ENCODE measurements at places on chromosomes 7 and 10.
A peak's percentile ranks its signal among the peaks of the same experiment; 100 is the strongest.

- DNase-seq, result no peak
Measured at GRCh38 chr7:141436575-141437075, 114.6 kb upstream of the AGK start.

DNA sequence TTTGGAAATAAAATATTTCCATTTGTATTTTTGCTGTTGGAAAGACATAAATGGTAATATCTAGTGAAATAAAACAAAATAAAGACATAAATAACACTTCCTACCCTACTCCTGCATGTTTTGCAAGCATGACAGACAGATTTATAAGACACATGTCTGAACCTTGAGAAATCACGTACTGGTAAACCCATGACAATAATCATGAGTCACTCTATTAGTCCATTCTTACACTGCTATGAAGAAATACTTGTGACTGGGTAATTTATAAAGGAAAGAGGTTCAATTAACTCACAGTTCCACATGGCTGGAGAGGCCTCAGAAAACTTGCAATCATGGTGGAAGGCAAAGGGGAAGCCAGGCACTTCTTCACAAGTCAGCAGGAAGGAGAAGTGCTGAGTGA lies 942.2 kb downstream of the REEP3 start:
- no peak for DNase-seq

DNA sequence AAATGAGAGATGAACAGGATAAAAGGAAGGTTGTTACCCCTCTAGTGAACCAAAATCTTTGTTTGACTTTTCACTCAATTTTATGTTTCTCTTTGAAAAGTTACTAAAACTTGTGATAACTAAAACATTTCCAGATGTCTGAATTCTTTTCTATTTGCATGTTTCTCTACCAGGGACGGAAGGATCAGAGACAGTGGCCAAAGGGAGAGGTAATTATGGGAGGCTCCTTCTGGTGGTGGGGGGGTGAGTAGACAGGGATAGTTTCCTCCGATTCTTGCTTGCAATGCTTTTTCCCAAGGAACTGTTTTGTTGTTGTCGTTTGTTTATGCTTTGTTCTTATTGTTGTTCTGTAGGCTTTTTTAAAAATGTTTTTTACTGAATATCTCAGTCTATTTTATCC lies 374.8 kb downstream of the INHBA start:
- no peak for DNase-seq

DNA sequence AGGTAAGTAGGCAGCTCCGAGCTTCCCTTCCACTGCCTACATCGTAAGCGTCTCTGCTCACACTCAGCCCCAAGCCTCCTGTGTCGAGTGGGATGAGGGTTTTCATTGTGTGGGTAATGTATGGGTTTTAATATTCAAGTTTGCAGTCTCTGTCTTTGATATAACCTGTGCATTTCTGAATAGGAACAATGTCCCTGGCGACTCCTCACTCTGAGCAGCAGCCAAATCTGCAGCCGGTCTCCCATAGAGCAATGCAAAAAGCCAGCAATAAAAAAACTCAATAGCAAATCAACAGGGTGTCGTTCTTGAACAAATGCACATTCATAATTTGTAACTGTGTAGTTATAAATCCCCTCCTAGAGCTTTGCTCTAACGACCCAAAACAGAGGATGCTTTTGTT lies 33.4 kb downstream of the PPP1R17 start:
- no peak for DNase-seq

- no peak for DNase-seq
Measured at GRCh38 chr10:8159341-8160165, 105.1 kb downstream of the GATA3 start.

DNA sequence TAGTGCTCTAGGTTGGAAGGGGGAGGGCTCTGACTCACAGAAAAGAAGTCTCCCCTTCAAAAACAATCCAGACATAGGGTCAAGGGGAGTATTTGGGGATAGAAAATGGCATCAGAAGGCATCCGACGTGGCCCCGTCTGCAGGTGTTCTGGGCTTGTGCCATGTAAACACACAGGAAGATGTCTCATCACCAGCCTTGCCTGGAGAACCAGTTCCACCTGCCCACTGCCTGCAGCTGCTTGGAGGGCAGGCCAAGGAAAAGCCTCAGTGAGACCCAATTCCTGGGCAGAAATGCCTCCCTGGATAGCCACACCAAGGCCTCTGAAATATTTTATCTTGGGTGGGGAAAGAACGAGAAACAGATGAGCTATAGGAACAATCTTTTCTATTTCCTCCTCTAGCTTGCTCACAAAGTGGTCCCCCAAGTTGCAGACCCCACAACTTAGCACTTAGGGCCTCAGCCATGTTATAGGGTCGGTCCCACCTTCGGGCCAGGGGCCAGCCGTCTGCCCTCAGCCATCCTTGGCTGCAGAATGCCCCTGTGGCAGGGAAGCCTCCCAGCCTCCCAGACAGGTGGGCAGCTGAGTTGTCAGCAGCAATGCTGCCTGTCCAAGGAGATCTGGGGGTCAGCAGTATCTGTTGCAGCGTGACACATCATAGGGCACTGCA lies 54.3 kb upstream of the ECHDC3 start:
- no peak for DNase-seq

DNA sequence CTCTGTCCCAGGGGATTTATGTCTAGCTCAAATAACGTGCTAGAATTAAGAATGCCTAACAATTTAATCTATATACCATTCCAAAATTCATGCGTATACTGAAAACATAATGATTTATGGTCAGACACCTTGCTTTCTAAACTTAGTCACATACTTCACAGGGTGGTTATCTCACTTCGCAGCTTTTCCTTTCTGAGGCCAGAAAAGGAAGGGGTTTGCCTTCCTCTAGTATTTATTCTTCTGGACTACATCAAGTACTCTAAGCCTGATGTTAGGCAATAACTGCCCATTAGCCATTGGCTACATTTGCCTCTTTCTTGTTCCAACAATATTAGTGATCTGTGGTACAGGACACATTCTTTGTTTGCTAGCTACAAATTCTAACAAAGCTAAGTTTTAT lies 72.6 kb upstream of the FHIP2A start:
- no peak for DNase-seq

GRCh38 chr10:22833781-22834180 lies 94.1 kb upstream of the ARMC3 start:
- no peak for DNase-seq

DNA sequence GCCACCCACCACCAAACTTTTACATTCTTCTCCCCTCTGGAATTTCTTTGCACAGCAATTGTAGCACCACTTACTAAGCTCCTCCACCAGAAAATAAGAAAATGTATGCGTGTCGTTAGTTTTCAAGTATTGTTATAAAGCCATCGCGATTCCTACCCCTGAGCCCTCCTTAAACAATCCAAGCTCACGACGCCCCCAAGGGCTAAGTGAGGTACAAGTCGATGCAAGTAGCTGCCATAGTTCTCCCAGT lies 1.3 kb downstream of the FRAT2 start:
- DNase-seq, result peak; percentile 40

DNA sequence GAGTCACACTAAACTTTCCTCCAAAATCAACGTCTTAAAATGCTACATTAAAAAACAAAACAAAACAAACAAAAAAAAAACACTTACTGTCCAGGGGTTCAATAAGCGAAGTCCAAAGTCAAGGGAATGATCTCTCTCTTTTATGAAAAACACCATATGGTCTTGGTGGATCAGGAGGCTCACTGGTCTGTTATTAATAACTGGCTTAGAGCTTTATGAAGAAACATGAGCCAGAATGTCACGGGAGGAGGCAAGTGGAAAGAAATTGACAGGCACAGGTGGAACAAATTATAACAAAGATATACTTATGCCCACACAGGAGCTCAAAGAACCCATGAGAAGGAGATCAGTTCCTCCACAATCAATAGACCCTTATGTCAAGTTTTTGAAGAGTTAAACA lies at the start of gene MRLN:
Gene MRLN, minus strand, starts transcription at position 189 of the 400 bp plus-strand sequence.
- DNase-seq, result no peak

DNA sequence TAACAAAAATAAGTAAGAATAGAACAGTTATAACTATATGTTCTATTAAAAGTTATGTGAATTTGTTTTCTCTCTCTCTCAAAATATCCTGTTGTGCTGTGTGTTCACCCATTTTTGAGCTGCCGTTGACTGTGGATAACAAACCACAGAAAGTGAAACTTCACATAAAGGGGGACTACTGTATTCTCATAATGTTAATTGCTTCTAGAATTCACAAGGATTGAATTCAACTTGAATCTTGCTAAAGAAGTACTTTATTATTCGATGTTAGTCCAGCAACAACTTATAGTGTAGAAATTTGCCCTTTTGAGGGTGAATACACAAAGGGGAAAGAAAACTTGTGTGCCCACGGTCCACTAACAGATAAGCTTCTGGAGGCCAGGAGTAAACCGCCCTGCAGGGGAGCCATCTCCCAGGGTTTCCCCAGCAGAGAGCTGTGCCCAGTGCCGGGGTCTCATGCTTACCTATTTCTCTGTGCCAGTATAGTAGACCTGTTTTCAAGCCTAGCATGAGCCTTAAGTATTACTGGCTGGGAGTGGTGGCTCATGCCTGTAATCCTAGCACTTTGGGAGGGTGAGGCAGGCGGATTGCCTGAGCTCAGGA lies 87.1 kb downstream of the KAT6B start:
- DNase-seq, result no peak

- DNase-seq, result no peak
Measured at GRCh38 chr7:5286933-5287332, 4.2 kb downstream of the SLC29A4 start.

- no peak for DNase-seq
Measured at GRCh38 chr7:41777894-41778596, 75.2 kb upstream of the INHBA start.

DNA sequence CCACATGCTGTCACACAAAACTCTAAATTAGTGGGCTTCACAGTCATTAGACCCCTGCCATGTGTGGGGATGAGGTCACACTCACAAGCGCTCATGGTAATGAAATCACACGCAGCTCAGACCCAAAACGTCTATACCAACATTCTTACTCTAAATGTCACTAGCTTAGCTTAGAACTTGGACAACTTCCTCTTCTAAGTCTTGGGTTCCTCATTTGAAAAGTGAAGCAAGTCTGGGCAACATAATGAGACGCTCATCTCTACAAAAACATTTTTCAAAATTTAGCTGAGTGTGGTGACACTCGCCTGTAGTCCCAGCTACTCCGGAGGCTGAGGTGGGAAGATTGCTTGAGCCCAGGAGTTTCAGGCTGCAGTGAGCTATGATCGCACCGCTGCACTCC lies 92.7 kb upstream of the MACROH2A2 start:
- DNase-seq, result no peak

DNA sequence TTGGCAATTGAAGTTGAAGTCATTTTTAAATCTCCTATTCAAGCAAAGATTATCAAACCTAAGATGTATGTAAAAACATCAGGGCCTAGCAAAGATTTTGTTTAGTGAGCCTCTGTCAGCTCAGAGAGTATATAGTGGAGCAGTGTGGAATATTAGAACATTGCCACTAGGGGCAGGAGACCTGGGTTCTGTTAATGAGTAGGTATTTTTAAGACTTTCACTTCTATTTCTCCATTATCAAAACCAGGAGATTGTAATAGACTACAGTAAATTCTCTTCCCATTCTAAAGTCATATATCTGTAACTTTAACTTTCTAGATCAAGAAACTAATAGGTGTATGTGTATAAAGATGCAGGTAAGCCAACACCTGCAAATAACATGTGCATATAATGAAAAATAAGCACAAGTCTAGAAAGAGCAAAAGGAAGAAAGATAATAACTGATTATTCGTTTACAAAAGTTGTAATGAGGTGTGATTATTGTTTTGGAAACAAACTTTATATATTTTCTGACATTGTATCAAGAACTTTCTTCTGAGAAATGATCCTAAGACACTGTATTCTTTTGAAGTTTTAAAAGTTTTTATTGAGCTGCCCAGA lies 64.4 kb downstream of the KCND2 start:
- DNase-seq, result no peak

DNA sequence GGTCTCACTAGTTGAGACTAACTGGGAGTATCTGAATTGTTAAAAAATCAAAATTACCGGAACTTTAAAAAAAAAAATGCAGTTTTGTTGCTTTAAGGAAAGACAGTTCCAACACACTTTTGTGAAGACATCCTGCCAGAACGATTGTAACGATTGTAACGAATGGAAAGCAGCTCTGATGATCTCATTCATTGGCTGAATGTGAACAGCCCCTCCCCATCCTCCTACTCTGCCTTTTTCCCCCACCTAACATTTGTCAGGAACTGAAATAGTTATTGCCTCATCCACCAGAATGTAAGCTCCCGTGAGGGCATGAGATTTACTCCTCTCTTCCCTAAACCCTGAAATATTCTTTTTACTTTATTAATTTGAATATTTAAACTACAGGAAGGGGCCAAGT lies 23.1 kb upstream of the ZC3HAV1L start:
- peak; percentile 71 for DNase-seq

DNA sequence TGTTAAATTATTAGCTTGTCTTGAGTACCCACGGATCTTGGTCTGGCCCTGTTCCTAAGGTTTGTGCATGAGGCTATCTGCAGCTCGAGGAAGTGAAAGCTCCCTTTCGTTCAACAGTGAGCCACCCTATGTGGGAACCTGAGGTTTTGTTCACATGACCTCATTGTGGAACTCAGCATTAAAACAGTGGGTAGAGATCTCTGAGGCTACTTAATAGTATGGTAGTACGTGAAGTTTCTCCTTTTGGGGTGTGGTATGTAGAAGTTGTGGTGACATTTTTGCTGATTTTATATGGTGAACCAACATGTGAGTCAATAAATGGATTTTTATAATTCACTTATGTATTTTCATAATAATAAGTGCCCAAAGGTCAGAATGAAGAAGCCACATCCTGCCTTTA lies 252.7 kb upstream of the FERD3L start:
- DNase-seq, result peak; percentile 38

- no peak for DNase-seq
Measured at GRCh38 chr7:95950698-95951097, 178.3 kb downstream of the DYNC1I1 start.

- no peak for DNase-seq
Measured at GRCh38 chr10:13490503-13490902, 38.3 kb downstream of the BEND7 start.

DNA sequence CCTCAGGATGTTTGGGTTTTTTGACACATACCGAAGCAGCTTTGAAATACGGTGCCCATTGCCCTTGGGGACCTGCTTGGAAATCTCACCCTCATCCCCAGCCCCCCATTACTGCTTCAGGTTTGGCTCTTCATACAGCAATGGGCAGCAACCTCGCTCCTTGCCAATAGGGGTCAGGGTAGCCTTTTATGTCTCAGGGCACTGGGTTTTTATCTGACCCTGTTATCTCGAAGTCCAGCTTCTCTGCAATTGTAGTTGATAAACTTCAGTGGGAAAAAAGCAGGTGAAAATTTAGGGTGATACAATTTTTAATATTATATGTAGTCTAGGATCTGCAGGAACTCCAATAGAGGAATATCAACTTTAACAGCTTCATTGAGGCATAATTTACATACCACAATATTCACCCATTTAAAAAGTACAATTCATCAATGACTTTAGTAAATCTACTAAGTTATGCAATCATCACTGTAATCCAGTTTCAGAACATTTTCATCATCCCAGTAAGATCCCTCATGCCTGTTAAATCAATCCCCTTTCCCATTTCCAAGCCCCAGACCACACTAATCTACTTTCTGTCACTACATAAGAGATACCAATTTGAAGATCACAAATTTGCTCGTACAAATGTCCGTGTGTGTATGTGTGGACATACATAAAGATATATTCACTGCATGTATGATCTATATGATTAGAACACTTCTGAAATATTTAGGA lies 386.2 kb downstream of the KCNMA1 start:
- no peak for DNase-seq

All from right hindlimb (tissue), 1 donor.